ENCODE measurements at places on chromosomes 1 and 21.

GRCh38 chr1:228304225-228304624 is 96.4 kb downstream of the OBSCN start:
- DNase-seq, result no peak

DNA sequence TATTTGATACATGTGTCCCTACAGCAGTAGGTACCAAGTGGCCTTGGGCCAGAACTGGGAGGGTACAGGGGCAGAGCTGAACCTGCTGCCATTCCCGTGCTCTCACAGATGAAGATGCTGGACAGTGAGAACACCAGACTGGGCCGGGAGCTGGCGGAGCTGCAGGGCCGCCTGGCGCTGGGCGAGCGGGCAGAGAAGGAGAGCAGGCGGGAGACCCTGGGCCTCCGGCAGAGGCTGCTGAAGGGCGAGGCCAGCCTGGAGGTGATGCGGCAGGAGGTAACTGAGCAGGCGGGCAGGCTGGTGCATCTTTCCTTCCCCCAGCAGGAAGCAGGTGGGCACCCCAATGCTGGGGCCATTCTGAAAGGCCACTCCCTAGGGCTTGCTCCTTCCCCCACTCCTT is 21.9 kb downstream of the MFAP2 start:
- DNase-seq, result no peak

DNA sequence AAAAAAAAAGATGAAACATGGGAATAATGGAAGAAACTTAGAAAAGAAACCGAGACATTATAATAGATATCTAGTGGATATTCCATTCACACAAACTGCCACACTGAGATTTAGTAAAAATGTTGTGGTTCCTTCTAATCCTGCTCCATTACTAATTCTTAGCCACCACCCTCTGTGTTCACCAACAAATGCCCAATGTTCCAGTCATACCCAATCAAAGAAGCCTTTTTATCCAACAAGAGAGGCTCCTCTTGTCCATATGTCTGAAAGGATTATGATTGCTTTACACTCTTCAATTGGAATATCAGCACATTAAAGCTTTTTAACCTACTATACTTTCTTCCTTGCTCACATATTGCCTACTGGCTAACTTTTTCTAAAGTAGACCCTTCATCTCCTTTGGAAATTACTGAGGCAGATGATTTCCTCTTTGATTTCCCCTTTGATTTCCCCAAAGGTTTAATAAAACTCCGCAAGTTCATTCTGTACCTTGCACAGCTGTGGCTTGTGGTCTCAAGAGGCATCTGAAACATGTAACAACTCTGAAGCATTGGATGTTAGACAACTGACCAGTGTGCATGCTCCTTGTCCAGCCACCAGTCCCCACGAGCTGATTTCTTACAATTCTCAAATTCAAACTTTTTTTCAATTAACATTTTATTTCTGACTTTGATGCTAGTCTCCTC is 305.6 kb upstream of the LYPLAL1 start:
- DNase-seq, result no peak

DNA sequence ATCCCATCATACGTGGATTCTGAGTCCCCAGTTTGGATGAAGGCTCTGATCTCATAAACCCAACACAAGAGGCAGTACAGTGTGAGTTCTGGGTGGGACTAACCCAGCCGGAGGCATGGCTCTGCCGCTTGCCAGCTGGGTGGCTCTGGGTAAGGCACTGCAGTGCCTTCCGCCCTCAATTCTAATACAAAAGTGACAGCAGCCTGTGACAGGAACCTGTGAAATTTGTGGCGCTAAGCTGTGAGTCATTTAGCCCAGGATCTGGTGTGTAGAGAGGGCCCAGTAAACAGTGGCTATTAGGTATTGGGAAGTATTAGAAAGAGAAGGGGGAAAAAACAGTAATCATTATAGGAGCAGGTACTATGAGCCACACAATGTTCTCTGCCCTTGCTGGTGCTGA is 23.3 kb downstream of the HSPG2 start:
- DNase-seq, result no peak

- DNase-seq, result no peak
These were observed 431.0 kb upstream of the BRINP3 start for GRCh38 chr1:190908691-190909090.

- DNase-seq, result no peak
These were observed 61.0 kb downstream of the B3GALT5 start for GRCh38 chr21:39673736-39674135.

DNA sequence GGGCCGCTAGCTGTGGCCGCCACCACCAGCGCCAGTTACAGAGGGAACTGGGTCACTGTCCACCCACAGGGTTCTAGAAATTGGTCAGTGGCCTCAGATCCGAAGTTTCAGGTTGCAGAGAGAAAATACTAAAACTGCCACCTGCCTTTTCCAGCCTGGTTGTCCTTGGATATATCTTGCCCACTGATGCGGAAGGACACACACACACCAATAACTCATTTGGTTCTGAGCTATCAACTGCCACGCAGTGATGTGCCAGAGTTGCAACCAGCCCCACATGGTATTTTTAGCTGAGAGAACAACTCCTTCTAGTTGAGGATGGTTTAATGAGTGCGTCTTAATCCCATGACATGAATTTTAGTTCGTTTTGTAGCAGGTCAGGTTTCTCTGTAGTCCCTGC is 68.1 kb downstream of the SH3BGR start:
- no peak for DNase-seq

- no peak for DNase-seq
These were observed 133.2 kb downstream of the TGFB2 start for GRCh38 chr1:218478336-218478735.

GRCh38 chr1:185348985-185349384 is 31.9 kb upstream of the IVNS1ABP start:
- no peak for DNase-seq

GRCh38 chr1:112317140-112317539 is 78.9 kb upstream of the CTTNBP2NL start:
- no peak for DNase-seq

GRCh38 chr1:203480525-203481084 is 5.0 kb downstream of the PRELP start:
- no peak for DNase-seq

DNA sequence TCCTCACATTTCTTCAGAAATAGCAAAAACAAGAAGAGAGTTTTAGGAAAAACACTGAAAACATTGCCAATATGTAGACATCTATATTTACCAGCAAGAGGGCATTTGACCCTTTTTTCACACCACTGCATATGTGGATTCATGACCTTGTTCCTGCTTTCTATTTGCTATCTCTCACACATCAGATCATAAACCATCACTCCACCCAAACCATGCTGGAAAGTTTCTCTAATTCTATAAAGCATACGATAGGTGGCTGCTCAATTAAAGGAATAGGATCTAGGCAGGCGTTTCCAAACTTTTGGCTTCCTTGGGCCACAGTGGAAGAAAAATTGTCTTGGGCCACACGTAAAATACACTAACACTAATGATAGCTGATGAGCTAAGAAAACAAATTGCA is 35.6 kb upstream of the SAMD13 start:
- DNase-seq, result no peak

- DNase-seq, result no peak
These were observed 30.6 kb downstream of the MPZL1 start for GRCh38 chr1:167752219-167752985.

DNA sequence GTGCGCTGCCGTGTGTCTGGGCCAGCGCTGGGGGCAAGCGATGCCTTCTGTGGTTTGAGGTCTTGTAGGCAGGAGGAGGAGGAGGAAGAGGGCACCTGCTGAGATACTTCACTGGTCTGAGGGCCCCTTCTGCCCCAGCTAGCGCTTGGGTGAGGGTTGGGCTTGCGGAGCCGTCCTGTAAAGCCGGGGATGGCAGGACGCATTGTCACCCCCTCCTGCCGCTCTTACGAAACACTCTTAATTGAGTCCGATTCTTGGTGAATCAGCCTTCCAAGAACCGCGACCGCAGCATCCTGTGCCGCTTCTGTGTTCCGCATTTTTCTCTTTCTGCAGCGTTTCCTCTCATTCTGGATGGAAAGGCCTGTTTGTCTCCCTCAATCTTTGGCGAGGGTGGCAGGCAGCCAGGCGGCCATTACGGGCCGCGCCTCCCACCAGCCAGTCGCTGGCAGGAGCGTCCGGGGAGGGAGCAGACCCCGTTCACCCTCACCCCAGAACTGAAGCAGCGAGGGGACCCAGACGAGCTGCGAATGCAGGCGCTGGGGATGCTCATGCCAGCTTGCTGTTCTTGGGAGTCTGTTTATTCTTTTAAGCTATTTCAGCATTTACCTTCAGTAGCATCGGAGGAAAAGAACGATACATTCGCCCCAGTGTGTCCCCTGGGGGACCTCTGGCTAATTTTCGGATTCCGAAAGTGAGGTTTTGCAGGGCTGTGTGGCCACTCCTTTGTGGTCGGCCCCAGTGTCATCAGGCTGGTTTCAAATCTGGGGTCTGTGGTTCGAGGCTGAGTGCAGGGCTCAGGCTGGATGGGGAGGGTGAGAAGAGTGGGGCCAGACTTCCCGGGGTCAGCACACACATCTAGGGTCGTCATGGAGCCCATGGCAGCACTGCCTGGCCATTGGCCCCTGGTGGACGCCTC is 62.7 kb downstream of the SKI start:
- no peak for DNase-seq

- no peak for DNase-seq
These were observed 69.0 kb downstream of the KCND3 start for GRCh38 chr1:111920221-111921024.

- DNase-seq, result no peak
These were observed 22.7 kb upstream of the CCSAP start for GRCh38 chr1:229365569-229365968.

GRCh38 chr1:87155170-87155569 is 173.5 kb upstream of the LMO4 start:
- no peak for DNase-seq

GRCh38 chr1:32989160-32990050 is 24.8 kb upstream of the RNF19B start:
- DNase-seq, result no peak

- no peak for DNase-seq
These were observed 24.2 kb downstream of the WDTC1 start for GRCh38 chr1:27258598-27258997.

GRCh38 chr21:38273745-38274542 is 17.2 kb downstream of the KCNJ15 start:
- no peak for DNase-seq

DNA sequence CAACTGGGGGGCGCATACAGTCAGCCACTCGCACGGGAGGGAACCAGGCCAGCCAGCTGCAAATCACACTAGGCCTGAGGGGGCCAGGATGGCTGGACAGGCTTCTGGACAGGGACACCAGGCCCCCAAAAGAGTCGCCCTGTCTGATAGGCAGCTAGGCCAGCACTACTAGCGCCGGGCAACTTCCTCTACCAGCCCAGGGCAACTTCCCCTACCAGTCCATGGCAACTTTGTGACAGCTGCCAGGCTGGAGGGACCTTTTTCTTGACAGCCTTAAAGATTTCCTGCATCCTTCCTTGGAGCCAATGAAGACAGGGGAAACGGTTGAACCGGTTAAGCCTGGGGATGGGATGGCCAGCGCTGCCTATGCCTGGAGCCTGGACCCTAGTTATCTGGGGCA is 5.1 kb downstream of the IFFO2 start:
- DNase-seq, result no peak

DNA sequence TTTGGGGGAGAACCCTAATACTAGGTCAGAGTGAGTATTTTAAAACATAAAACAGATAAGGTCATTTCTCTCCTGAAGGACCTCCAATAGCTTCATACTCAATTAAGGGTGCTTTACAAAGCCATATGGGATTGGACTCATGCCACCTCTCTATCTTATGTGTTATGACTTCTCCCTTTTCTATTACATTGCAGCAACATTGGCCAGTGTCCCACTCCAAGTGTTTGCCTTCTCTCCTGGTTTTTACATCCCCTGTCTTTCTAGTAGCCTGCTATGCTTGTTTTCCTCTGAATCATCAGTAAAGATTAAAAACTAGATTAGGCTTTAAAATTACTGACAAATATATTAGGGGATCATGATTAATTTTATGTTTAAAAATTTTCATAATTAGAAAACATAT is 66.6 kb downstream of the SCMH1 start:
- no peak for DNase-seq

- DNase-seq, result no peak
These were observed 200.9 kb downstream of the DISC1 start for GRCh38 chr1:231827337-231828105.

DNA sequence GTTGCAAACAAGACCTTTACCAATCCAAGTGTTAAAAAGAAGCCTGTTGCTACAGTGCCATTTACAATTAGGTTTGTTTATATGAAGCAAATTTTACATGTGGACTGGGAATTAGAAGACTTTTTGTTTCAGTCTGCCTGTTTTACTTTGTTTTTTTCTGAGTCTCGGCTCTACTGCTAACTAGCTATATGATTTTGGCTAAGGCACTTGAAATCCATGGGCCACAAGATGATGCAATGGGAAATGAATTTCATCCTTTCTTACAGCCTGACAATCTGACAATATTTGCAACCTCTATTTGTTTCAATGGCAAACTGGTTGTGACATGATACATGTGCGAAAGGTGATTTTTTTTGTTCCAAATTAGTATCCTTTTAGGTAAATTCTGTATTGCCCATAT is 3.7 kb upstream of the PEX11B start:
- no peak for DNase-seq

DNA sequence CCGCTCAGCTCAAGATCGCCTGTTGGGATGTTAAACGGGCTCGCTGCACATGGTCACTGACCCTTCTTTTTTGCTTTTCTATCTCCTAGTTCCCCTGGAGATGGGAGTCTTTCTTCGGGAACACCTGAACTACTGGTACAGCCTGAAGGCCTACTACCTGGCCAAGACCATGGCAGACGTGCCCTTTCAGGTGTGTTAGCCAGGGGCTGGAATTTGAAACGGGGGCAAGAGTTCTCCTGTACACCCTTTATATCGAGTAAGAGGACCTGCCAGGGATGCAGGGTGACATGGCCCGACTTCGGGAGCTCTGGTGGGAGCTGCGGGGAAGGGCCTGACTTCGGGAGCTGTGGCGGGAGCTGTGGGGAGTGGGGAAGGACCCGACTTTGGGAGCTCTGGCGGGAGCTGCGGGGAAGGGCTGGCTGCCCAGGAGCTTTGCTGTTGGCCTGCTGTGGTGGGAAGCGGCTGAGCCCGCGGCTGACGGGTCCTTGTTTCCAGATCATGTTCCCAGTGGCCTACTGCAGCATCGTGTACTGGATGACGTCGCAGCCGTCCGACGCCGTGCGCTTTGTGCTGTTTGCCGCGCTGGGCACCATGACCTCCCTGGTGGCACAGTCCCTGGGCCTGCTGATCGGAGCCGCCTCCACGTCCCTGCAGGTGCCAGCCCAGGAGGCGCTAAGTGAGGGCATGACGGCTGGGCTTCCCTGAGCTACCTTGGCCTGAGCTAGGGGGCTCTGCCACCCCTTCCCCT is 24.0 kb downstream of the TFF3 start:
- no peak for DNase-seq

- DNase-seq, result no peak
These were observed 71.6 kb downstream of the RD3 start for GRCh38 chr1:211420389-211420788.

- DNase-seq, result no peak
These were observed 23.1 kb upstream of the PDE4B start for GRCh38 chr1:65769636-65770035.

- DNase-seq, result no peak
These were observed 25.1 kb upstream of the PHGDH start for GRCh38 chr1:119686661-119687060.

DNA sequence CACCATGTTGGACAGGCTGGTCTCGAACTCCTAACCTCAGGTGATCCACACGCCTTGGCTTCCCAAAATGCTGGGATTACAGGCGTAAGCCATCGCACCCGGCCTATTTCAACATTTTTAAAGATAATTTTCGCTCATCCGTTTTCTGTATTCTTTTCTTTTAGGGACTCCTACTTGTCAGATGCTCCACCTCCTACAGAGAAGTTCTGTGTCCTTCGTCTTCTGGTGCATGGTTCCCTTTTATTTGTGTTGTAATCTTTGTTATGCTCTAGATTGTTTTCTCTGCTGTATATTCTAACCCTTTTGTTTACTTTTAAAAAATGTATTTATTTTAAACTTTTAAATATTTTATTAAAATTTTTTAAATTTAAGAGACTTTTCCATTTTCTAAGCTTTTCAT is 28.4 kb downstream of the CLDN14 start:
- no peak for DNase-seq

All from NCI-H1930 (cell line).